ENCODE measurements at places on chromosomes 16 and 17.

DNA sequence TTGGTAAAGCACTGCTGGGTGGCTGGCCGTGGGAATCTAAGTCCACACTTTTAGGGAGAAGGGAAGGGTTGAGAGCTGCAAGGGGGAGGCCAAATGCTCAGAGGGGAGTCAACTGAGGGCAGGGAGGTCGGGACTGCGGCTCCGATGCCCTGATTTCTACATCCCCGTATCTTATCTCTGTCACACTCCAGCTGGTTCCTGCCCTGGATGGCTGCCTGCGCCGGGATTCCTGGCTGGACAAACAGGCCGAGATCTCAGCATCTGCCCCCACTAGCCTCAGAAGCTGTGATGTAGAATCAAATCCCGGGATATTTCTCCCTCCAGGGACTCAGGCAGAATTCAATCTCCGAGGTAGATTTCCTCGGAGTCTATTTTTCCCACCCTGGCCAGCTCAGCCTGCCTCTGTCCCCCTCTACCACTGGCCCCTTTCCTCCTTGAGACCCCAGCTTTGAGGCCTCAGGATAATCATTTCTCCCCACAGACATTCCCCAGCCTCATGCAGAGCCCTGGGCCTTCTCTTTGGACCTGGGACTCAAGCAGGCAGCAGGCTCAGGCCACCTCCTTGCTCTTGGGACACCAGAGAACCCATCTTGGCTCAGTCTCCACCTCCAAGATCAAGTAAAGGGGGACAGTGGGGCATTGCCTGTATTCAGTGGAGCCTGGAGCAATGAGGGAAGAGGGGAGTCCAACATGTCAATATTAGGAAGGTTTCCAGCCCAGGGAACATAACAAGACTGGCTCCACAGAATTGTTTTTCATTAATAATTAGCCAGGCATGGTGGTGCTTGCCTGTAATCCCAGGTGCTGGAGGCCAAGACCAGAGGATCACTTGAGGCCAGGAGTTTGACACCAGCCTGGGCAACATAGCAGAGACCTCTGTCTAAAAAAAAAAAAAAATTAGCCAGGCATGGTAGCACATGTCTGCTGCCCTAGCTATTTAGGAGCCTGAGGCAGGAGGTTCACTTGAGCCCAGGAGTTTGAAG is 1.8 kb downstream of the SHBG start:
- DNase-seq, result no peak

- DNase-seq, result no peak
Measured at GRCh38 chr16:49620158-49620868, 235.6 kb downstream of the ZNF423 start.

DNA sequence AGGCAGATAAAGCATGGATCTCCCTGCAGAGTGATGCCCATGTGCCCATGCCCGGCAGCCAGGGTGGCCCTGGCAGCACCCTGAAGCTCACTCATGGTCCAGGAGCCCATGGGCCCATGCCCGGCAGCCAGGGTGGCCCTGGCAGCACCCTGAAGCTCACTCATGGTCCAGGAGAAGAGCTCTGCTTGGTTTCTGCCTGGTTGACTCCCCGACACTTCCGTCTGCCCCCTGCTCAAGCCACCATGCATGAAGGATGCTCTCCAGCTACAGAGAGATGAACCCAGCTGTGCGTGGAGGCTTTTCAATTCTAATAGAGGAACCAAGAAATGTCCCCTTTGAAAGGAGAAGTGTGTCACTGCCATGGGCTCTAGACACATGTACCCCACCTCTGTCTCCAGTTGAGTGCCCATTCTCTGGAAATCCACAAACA is 8.7 kb downstream of the CCL17 start:
- DNase-seq, result no peak

DNA sequence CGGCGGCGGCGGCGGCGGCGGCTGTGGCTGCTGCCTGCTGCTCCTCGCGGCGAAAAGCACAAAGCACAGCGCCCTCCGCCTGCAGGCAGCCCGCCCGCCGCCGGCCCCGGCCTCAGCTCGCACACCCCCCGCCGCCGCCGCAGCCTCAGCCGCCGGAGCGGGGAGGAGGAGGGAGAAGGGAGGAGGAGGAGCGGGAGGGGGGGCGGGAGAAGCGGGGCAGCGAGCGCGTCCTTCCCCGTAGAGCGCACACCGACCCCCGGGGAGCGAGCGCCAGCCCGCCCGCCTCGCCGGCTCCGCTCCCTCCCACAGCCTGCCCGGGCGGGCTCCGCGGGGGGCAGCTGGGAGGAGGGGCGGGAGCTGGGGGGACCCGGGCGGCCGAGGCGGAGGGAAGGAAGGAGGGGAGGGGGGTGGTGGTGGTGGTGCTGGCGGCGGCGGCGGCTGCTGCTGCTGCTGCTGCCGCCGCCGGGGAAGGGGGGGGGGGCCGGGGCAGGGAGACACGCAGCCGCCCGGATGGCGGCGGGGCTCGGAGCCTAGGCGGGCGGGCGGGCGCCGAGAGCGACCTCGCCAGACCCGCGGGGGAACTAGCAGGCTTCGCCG is at the start of gene UBTF:
TSS of gene UBTF (minus strand) at position 60 of the 597 bp plus-strand sequence. CDS start 1,446 bp downstream, outside the sequence.
- no peak for DNase-seq

DNA sequence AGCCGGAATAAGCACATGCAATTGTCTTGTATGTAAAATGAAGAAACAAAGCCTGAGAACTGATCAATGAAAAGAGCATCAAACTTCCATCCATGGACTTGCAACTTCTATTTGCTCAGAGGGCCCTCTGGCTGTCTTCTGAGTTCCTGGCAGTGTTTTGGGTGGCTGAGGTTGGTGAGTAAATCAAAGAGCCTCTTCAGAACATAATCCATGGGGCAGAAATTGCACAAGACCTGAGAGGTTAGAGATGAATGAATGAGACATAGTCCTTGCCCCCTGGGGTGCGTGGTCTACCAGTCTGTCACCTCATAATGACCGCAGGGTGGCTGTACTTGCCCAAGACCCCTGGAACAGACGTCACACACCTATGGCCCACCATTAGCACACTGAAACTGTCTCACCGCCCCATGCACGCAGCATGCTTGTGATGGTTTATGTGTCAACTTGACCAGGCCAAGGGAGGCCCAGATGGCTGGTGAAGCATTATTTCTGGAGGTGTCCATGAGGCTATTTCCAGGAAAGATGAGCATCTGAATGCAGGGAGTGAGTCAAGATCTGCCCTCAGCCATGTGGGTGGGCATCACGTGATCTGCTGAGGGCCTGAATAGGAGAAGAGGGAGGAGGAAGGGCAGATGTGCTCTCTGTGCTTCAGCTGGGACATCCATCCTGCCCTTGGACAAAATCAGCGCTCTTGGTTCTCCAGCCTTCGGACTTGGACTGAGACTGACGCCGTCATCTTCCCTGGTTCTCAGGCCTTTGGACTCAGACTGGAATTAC is 8.3 kb downstream of the PIK3R6 start:
- no peak for DNase-seq

DNA sequence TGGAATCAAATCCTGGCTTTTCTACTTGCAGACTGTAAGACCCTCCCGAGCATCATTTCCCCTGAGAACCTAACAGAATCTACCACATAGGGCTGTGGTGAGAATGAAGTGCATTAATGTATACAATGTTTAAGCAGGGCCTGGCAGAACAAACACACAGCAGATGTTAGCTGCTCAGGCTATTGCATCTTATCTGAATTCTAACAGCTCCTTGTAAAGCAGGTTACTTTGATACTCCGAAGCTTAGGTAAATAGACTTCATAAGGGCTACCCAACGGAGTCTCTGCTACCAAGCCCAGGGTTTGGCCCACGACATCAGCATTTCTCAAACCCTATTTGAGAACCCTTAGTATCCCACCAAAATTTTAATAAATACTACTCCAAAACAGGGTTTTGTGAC is 24.4 kb upstream of the NOS2 start:
- DNase-seq, result no peak

DNA sequence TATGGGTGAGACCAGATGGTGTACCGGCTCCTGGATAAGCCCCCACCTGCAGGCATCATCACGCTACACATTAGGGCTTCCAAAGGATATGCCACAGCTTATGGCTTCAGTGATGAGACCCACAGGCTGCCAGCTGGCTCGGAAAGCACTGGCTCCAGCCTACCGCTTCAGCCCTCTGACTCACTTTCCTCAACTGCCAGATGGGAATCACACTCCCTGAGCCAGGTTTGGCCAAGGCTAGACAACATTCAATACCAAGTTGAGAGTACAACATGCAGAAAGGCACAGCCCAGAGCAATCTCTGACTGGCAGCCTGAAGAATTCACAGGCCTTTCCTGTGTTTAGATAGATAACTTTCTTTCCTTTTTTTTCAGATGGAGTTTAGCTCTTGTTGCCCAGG is 10.3 kb downstream of the CENPV start:
- no peak for DNase-seq

DNA sequence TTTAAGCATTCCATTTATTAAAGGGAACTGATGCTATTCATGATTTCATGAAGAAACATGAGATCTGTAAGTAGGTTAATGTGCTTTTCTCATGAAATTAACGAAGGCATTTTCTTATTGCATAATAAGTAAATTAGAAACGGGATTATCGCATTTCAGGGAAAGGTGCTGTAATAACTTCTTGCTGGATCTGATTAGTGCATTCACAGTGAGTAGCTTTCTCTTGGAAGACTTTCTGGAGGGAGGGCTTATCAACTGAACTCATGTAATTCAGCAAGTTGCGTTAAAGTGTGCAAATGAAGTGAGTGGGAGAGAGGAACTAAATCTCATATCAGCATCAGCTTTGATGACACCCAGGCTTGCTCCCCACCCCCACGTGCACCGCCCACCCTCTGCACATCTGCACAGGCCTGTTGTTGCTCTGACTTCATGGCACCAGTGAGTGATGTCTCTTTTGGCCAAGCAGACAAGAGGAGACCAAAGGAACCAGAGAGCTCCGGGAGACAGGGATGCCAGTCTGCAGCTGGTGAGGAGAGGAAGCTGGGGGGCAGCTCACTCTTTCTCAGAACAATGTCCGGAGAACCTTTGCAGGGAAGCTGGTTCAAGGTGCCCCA is 26.3 kb upstream of the GAS7 start:
- no peak for DNase-seq

DNA sequence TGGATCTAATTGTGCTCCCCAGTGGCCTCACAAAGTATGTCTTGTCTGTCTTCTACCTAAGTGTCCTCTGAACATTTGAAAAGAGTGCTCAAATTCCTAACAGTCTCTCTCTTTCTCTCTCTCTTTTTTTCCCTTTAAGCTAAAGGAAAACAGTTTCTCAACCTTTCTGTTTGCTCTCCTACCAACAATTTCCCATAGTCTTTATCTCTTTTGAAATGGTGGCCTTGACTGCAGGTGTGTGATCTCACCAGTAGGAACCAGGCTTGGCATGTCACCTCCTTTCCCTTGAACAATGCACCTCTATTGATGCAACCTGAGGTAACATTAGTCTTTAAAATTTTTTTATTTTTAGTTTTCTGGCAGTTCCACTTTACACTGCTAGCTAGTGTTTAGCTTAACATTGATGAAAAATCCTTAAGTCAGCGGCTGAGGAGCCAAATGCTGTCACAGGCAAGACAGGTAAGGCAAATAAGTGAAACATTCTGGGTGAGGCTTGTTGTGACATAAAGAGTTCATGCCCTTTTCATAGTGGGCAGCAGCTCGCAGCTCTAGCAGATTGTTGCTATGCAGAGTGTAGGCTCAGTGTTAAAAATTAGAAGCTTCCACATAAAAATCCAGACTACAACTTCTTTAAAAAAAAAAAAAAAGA is 273.4 kb downstream of the HAPSTR1 start:
- DNase-seq, result no peak

DNA sequence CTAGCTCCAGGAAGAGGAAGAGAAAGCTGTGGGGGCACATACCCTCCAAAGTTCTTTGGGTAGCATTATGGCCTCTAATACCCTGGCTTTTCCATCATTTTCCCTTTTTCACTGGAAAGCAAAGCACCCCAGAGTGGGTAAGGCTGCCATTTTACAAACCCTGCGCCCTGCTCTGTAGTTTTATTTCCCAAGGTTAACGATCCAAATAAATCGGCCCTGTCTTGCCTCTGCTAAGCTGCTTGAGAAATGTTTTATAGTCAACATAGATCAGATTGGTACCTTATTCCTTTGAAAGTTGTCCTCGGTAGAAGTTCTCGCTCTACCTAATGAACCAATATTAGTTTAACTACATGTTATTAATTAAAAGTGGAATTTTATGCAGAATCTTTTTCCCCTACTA is 328.2 kb downstream of the NPIPA8 start:
- DNase-seq, result no peak

DNA sequence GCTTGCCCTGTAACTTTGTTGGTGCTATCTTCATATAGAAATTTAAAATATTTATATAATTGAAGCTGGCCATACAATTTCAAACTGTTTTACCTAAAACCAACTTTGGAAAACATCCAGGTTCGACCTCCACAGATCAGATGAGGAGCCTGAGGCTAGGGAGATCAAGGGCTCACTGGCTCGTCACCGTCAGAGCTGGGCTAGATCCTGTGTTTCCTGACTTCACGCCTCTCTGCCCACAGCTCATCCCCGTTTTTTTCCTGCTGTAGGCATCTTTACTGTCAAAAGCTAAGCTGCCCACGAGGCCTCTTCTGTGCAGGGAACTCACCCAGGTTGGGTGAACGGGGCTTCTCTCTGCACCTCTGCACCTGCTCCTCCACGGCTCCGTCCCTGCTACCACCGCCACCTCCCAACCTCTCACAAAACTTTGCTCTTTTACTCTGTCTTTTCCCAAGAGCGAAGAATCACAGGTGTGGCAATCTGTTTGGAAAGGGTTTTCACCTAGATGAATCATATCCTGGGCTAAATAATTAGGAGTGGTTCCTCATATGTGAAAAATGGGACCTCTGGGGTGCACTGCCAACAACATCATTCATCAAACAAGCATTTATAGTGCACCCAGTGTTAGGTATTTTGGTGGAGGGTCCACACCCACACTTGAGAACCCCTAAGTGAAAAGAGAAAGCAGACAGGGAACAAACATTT is 24.8 kb upstream of the KDM6B start:
- DNase-seq, result no peak

GRCh38 chr17:47276868-47277267 is 23.2 kb downstream of the ITGB3 start:
- DNase-seq, result no peak

- DNase-seq, result no peak
Measured at GRCh38 chr17:27315322-27315721, 21.4 kb downstream of the WSB1 start.

- DNase-seq, result peak; percentile 32
Measured at GRCh38 chr17:17849147-17849820, 12.5 kb upstream of the SREBF1 start.

GRCh38 chr16:19354371-19354770 is 63.3 kb upstream of the TMC5 start:
- DNase-seq, result no peak

DNA sequence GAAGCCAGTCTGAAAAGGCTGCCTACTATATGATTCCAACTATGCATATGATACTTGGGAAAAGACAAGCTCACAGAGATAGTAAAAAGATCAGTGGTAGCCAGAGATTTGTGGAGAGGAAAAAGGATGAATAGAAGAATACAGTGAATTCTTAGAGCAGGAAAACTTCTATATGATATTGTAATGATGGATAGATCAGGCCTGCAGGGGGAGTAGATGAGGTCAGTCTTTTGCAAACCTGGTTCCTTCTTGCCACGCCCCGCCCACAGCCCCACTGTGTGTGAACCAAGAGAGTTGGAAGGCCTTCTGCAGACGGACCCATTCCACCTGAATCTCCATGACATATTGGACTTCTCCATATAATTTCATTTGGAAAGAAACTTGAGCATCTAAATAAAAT is 761 bp upstream of the CCL8 start:
- no peak for DNase-seq
